ENCODE measurements at places on chromosomes 5 and 9.
A peak's percentile ranks its signal among the peaks of the same experiment; 100 is the strongest.

GRCh38 chr5:95738072-95738471 lies 6.9 kb downstream of the RHOBTB3 start:
- no peak for DNase-seq

- peak; percentile 92 for DNase-seq
These were observed 12.8 kb upstream of the NDFIP1 start for GRCh38 chr5:142095651-142096330.

DNA sequence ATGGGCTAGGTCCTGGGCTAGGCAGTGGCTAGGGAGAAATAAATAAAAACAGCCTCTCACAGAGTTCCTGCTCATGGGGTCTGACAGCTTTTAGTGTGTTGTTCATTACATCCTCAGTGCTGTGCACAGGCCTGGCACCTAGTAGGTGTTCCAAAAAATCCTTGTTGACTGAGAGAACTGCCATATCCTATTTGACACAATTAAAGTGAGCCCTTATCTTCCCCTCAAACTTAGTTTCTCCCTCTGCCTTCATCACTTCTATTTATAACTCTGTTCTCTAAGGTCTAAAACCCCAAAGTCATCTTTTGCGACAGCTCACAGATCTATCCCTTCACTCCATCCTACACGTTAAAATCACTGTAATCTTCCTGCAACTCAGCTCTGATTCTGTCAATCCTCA lies 549.1 kb upstream of the DAP start:
- DNase-seq = no peak

DNA sequence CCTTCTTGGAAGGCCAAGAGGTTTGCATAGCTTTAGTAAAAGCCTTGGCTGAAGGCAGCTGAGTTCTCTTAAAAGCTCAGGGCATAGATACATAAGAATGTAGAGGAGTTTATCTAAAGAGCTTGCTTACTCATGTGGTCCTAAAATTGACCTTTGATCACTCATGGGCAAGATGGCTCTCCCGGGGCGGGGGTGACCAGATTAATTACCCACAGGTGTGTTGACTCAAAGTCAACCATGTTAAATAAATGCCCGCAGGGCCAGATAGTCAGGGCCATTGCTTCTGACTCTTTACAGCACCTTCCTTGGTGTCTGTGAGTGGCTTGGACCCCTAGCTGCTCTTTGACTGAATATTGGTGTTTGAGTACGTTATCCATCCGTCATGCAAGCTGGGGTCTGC lies 33.1 kb upstream of the GHR start:
- no peak for DNase-seq

GRCh38 chr9:92384375-92384774 lies 20.0 kb downstream of the OGN start:
- no peak for DNase-seq
